Stimulated activated effector memory CD8-positive, alpha-beta T cell treated with anti-CD3 and anti-CD28 coated beads, Interleukin-12 subunit alpha, Interleukin-12 subunit beta, amount 100 ng/mL, for 72 hours (primary cell): ENCODE measurements at places on chromosomes 3 and 15.
A peak's percentile ranks its signal among the peaks of the same experiment; 100 is the strongest.

DNA sequence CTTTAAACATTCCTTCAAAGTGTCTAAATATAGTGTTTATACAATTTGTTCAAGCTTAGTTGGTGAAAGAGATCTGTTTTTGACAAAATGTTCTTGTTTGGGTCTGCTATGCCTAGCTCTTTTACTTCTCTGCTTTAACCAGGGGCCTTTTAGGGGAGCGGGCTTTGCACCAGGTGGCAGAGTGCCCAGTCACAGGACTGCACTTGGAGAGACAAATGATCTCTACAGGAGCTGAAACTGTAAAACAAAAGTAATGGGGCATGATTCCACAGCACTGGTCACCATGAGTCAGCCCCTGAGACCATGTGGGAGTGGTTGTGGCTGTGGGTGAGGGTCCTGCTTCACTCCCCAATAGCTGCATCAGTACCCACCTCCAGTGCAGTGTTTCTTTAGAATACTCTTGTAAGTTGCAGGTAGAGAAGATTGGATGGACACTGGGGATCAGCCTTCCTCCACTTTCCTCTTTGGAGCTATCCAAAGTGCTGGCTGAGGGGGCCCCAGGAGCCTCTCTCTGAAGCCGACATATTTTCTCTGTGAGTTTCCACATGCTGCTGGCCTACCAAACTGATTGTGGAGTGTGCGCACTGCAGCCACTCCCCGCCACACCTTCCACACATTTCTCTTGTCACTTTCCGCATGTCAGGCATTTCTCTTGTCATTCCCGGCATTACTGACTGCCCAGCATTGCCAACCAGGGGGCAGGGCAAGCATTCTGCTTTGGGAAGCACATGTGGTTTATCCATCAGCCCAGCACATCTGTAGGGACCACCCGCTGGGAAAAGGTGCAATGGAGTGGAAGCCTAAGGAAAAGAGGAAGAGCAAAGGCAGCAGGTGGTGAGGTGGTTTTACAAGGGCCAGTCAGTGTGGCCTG is 110.0 kb downstream of the EPHB1 start:
- DNase-seq = no peak

- no peak for DNase-seq
Observed at GRCh38 chr3:149368674-149369497, 8.6 kb downstream of the TM4SF1 start.

DNA sequence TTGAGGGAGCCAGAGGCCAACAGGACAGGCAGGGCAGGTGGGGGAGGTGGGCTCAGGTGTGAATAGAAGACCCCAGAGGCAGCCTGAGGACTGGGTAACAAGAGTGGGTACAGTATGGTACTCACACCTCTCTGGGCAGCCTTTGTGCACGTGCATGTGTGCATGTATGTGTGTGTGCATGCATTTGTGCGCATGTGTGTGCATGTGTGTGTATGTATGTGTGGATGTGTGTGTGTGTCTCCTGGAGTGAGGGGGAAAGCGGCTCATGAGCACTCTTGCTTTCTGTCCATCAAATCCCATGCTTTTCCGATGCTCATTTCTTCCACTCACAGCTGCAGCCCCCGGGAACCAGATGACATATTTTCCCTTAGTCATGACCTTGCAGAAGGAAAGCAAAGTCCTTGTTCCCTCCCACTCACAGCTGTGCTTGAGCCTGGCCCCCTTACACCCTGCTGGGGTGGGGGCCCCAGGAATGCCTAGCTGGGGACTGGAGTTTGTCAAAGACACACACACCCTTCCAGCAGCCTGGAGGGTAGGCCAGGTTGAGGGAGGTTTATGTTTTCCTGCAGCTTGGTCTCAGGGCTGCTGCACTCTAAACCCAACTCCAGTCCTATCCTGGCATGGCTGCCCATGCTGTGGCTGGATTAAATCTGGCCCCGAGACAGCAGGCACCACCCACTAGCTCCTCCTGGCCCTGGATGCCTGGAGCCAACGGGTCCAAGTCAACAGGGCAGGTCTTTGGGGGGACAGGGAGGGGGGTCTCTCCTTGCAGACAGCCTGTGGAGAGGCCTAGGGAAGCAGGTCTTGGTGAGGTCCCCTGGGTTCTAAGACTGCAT is 22.5 kb downstream of the CCDC33 start:
- no peak for DNase-seq

- no peak for DNase-seq
Observed at GRCh38 chr15:99729920-99730319, 3.3 kb downstream of the LYSMD4 start.

- DNase-seq = peak; percentile 55
Observed at GRCh38 chr3:188553569-188553968, 399.6 kb downstream of the LPP start.

DNA sequence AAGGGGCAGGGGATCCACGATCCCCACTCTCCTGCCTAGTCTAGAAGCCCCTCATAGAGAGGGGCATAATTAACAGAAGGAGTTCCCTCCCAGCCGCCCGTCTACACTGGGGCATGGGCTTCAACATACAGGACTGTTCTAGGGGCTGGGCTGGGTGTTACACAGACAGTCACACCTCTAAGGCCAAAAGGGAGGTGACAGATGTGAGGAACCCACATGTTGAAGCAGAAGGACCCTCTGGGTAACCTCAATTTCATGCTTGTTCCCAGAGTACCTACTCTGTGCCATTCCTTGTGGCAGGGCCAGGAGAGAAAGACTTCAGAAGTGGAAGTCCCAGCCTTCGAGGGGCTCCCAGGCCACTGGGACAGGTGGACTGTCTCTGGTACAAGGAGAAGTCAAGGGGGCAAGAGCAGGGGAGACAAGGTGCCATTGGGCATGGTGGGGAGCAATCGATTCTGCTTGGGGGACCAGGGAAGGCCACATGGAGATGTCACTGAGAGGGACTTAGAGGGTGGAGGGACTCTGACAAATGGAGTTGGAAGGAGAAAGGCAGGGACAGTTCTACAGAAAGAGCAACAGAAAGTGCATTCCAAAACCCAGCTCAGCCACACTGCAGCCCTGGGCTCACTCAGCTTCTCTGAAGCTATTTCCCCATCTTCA is 71.3 kb downstream of the CPN2 start:
- DNase-seq = no peak

DNA sequence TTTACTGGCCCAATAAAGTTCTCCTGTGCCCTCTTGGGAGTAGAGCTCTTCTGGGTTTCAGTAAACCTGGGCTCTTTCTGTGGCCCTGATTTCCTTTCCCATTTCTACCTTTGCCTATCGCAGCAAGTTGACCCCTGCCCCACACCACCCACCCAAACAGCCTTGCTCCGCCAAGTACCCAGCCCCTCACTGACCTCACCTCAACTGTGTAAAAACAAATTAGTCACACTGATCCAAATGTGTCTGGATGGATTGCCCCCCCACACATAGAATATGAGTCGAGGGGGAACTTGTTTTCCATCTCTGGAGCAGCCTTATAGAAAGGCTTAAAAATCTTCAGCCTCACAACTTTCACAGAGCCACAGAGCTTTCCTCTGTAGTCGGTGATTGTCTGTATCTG is 28.6 kb upstream of the VEPH1 start:
- no peak for DNase-seq

- DNase-seq = no peak
Observed at GRCh38 chr3:155428563-155428962, 135.1 kb upstream of the STRIT1 start.

DNA sequence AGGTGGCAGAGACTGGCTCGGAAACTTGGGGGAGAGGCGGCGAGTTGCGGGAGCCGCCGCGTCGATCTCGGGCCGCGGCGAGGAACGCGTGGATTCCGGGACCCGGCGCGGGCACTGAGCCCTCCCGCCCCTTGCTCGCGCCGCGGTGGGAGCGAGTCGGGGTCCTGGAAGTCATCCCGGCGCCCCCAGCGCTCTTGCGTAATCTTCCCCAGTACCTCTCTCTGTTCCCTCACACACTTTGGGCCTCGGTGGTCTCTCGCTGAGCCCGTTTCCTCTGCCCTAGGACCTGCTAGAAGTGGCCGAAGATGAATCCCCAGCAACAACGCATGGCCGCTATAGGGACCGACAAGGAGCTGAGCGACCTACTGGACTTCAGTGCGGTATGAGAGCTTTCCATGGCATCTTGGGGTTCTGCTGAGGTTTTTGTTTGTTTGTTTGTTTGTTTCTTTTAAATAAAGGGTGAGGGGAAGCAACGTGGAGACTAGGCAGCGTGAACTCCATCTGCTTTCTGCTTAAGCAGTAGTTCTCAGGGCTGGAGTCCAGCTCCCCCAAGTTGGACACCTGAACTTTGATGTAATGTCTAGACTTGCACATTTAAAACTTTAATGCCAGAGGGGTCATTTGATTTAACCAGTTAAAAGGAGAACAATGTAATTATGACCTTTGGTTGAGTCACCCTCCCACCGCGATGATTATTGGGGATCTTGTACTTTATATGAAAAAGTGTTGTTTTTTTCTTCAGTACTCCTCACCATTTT is 1.3 kb downstream of the TCF12 start:
- no peak for DNase-seq

DNA sequence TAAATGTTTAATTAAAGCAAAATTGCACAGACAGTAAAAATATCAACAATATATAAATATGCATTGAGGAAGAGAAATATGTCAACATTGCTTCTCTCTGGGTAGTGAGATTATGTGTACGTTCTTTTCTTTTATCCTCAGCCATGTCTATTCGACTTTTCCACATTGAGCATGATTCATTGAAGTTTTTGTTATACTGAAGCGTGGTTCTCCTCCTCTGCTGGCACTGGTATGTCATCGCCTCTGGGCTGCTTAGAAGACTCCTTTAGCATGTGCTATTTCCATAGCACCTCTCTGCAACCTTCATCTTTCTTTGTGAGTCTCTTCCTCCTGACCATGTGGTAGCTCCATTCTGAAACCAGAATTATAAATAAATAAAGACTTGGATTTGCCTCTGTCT is 65.8 kb upstream of the AKAP13 start:
- no peak for DNase-seq

DNA sequence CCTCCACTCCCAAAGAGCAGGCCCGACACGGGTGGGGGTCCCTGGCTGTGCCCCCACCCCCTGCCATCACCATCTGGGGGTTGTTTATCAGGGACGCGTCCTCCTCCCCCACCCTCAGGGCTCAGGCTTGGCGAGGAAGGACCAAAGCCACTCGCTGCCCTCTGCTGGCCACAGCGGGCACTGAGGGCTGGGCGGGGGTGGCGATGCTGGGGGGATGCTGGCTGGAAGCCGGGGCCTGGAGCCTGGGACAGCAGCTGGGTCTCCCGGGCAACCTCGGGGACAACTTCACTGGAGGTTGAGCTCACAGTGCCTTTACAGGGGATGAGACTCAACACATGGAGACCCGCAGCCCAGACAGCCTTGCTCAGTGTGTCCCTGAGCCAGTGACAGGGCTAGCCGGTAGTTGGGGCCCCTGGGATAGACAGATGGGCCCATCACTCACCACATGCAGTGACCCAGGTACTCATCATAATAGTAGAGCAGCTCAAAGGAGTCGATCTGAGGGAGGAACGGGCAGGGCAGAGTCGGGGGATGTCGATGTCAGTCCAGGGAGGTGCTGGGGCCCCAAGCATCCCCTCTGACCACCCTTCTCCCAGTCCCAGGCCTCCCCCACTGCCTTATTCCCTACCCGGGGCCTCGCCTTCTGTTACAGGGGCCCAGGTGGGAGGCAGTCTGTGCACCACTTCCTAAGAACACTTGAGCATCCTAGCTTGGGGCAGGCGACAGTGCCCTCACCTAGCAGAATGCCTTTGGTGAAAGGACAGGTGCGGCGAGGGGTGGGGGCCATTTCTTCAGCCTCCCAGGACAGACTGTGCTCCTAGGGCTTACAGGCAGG is 5.9 kb upstream of the CALML4 start:
- peak; percentile 57 for DNase-seq

DNA sequence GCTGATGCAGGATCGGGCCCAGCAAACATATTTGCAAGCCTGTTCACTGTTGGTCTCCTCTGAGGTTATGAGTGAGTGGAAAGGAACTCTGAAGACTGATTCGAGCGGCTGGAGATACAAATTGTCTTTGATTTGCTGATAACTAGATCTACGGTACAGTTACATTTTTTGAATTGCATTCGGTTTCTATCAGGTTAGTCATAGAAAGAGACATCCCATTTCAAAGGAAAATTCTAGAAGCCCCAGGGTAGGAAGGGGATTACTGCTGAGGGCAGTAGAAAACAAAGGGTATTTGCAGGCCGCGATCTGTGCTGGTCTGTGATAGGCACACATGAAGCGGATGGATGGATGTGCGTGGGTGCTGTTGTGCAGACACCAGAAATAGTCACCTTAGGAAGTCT is 228.4 kb downstream of the ITPR1 start:
- DNase-seq = no peak

- no peak for DNase-seq
Observed at GRCh38 chr3:44467241-44467640, 10.2 kb downstream of the ZNF445 start.

- no peak for DNase-seq
Observed at GRCh38 chr3:14470461-14470860, 68.1 kb downstream of the SLC6A6 start.

- no peak for DNase-seq
Observed at GRCh38 chr3:46462511-46462910, 2.2 kb downstream of the LTF start.

GRCh38 chr3:25587975-25588374 is 76.7 kb downstream of the TOP2B start:
- no peak for DNase-seq

- no peak for DNase-seq
Observed at GRCh38 chr3:38264353-38264771, 1.2 kb upstream of the SLC22A13 start.

- DNase-seq = peak; percentile 70
Observed at GRCh38 chr15:101167753-101168462, 83.9 kb downstream of the CHSY1 start.

DNA sequence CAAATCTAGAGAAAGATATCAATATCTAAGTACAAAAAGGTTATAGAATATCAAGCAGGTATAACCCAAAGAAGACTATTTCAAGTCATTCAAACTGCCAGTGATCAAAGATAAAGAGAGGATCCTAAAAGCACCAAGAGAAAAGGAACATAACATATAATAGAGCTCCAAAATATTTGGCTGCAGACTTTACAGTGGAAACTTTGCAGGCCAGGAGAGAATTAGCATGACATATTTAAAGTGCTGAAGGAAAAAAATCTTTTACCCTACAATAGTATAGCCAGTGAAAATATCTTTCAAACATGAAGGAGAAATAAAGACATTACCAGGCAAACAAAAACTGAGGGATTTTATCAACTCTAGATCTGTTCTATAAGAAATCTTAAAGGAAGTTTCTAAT is 254.3 kb upstream of the ARHGEF26 start:
- no peak for DNase-seq

- DNase-seq = peak; percentile 42
Observed at GRCh38 chr3:187076297-187076696, 63.0 kb downstream of the RPL39L start.
